Liver (tissue), 10 donors: ENCODE measurements at places on chromosomes 2 and 18. TPM values are rescaled to one million over a fixed set of nuclear protein-coding genes. Genes with fewer than 3 reads are reported as not detected.

IFT172 gene
- 9.8 TPM for total RNA-seq

METTL4 gene
- 4.6 TPM for total RNA-seq

TDRD15 gene
- total RNA-seq, result 0.75 TPM

LMAN1 gene
- total RNA-seq, result 77.2 TPM

PTPRM gene
- 14.7 TPM for total RNA-seq
